ENCODE measurements at places on chromosomes 12 and 14. TPM values are rescaled to one million over a fixed set of nuclear protein-coding genes. Genes with fewer than 3 reads are reported as not detected.

DNA sequence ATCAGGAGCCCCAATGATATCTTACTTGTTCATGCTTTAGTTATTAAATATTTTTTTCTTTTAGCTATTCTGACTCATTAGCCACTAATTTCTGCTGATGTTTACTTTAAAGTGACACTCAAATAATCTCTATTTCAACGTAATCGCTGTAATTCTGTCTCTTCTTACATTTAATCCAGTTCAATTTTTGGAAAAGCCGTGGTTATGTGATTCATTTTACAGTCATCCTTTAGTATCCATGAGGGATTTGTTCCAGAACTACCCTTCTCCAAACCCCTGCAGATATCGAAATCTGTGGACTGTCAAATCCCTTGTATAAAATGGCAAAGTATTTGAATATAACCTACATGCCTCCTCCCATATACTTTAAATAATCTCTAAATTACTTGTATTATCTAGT lies 1103.4 kb downstream of the LRFN5 start:
- H3K4me1 ChIP-seq = no peaks in the 10 kb centered on the region
- no peak overlapping the region for H3K4me3 ChIP-seq
- DNase-seq = no peak
- H3K27me3 ChIP-seq = no peaks in the 10 kb centered on the region
- H3K27ac ChIP-seq = no peak overlapping the region

- no peaks in the 10 kb centered on the region for H3K36me3 ChIP-seq
- peak overlapping the region; percentile 97 for H3K27ac ChIP-seq
- no peaks in the 10 kb centered on the region for H3K27me3 ChIP-seq
- peaks cover 48% of the 10 kb centered on the region for H3K4me1 ChIP-seq
- peak; percentile 25 for DNase-seq
These were observed 228.7 kb upstream of the CRY1 start for GRCh38 chr12:107322063-107322462.

- H3K36me3 ChIP-seq = peaks cover 3% of the 10 kb centered on the region
- H3K27ac ChIP-seq = no peak overlapping the region
- peaks cover 71% of the 10 kb centered on the region for H3K27me3 ChIP-seq
- no peak overlapping the region for H3K4me3 ChIP-seq
- peaks cover 4% of the 10 kb centered on the region for H3K4me1 ChIP-seq
These were observed 1.0 kb downstream of the RTL1 start for GRCh38 chr14:100902295-100903133.

DNA sequence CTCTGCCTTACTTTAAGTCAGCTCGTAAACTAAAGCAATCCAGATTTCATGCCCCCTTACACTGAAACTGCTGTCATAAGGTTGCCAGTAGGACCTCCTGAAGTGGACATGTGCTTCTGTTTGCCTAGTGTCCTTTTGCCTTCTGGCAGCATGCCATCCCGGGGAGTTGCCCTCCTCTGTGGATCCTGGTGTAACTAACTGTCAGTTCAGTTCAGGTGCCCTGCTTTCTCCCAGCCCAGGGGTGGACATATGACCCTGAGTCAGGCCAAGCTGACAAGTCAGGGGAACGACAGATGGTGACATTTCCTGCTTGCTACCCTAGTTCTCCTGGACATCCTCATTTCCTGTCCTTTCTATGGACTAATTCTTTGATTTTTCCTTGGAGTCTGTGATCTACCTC lies 25.6 kb downstream of the AKAP6 start:
- DNase-seq = no peak
- peaks cover 15% of the 10 kb centered on the region for H3K27me3 ChIP-seq
- H3K27ac ChIP-seq = no peak overlapping the region
- no peak overlapping the region for H3K4me3 ChIP-seq
- H3K4me1 ChIP-seq = no peaks in the 10 kb centered on the region

GRCh38 chr12:116202940-116203339 lies 74.6 kb downstream of the MED13L start:
- no peak overlapping the region for H3K27ac ChIP-seq
- peaks cover 53% of the 10 kb centered on the region for H3K4me1 ChIP-seq
- H3K36me3 ChIP-seq = no peaks in the 10 kb centered on the region
- no peak for DNase-seq

DNA sequence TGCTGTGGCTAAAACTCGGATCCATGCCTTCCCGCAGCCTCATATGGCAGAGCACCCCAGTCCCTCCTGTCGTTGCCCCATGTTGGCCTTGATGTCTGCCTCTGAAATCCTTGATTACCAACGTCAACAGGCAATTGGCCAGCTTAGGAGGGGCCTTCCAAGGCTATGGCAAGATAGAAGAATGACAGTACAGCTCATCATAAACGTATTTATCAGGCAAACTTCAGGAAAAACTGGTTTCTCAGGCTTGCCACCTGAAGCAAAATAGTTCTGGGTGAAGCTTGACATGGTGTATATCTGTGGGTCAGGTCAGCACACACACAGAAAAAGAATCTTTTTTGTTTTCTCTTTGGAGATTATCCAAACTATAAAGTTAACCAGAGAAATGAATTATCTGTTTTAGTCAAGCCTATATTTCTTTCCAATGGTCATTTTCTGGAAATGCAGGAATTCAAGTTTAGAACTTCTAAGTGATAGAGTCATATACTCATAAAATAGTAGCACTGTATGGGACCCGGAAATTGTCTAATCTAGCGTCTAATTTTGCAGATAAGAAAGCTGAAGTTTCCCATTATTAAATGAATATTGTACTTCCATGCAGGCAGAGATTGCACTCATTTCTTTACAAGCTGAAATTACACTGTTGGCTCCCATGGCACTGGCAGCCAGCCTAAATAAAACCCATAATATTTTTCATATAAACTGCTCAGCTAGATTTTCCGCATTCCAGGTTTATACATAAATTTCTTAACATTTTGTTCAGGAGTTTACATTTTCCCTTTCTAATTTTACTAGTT lies 24.4 kb upstream of the DUSP16 start:
- H3K27me3 ChIP-seq = no peaks in the 10 kb centered on the region
- DNase-seq = no peak
- peaks cover 14% of the 10 kb centered on the region for H3K4me1 ChIP-seq
- H3K36me3 ChIP-seq = no peaks in the 10 kb centered on the region
- no peak overlapping the region for H3K4me3 ChIP-seq

DNA sequence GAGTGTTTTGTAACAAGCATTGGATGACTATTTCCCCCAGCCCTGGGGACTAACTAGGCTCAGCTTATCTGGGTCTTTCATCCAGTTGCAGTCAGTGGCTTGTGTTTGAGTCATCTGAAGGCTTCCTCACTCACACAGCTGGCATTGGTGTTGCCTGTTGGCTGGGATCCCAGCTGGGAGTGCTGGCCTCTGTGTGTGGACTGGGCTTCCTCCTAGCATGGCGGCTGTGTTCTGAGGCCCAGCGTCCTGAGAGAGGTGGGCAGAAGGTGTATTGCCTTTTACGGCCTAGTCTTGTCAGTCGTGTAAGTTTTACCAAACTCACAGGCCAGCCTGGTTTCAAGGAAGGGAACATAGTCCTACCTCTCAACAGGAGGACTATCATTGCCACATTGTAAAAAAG lies 28.3 kb upstream of the PPP2R5C start:
- no peaks in the 10 kb centered on the region for H3K27me3 ChIP-seq
- no peak for DNase-seq
- no peaks in the 10 kb centered on the region for H3K36me3 ChIP-seq
- peaks cover 18% of the 10 kb centered on the region for H3K4me1 ChIP-seq
- H3K27ac ChIP-seq = peak overlapping the region; percentile 47

DNA sequence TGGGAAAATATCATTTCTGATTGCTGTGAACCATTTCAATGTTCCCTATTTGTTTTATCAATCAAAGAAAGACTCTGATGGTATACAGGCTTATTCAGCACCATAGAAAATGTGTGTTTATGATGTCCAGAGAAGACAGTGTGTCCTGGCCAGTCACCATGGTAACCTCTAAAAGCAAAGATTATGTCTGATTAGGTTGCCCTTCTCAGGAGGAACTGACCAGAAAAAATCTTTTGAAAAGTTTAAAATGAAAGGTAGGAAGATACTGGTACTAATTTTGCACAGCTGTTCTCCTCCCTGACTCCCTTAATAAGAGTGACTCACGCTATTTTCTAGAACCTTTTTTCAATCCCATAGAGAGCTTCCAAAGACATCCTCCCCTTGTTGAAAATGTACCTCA lies 391.8 kb upstream of the DCN start:
- peaks cover 7% of the 10 kb centered on the region for H3K4me1 ChIP-seq
- H3K27me3 ChIP-seq = peaks cover 14% of the 10 kb centered on the region
- DNase-seq = no peak
- no peak overlapping the region for H3K27ac ChIP-seq
- no peak overlapping the region for H3K4me3 ChIP-seq

Gene HOXC4
- not detected for total RNA-seq

DNA sequence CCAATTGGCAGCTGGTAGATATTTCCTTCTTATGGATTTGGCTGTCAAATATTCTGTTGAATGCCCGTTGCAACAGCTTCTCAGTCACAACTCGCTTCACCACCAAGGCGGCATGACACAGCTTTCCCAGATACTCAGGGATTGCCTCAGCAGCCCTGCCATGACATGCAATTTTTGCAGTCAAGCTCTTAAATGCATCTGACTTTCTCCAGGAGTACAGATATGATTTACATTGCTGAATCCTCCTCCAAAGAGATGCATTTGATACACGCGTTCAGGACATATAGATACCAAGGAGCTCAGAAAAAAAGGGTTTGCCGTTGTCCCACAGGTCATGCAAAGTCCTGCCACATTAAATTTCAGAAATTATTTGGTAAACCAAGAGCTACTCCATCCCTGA lies 6.5 kb downstream of the KRT5 start:
- H3K27ac ChIP-seq = no peak overlapping the region
- H3K4me1 ChIP-seq = no peaks in the 10 kb centered on the region
- DNase-seq = no peak
- no peaks in the 10 kb centered on the region for H3K36me3 ChIP-seq

- no peak overlapping the region for H3K4me3 ChIP-seq
- no peaks in the 10 kb centered on the region for H3K36me3 ChIP-seq
- H3K27ac ChIP-seq = no peak overlapping the region
These were observed 278.1 kb downstream of the NUAK1 start for GRCh38 chr12:105860561-105861207.

DNA sequence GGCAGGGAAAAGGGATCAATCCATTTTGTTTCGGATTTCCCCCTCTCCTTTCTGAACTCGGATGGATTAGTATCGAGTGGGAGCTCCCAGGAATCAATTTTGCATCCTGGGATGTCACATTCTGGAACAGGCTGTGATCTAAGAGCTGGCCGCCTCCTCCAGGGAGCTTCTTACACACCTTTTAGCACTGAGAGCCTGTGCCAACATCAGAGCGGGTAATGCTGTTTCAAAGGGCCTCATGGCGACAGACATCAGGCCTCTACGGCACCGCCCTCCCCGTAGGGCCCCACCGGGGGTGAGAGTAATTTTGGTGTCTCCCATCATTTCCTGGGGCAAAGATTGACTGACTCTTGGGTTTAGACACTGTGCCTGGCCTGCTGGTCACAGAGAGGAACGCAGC lies 2.7 kb downstream of the GALNT9 start:
- no peak overlapping the region for H3K27ac ChIP-seq
- no peak for DNase-seq
- peaks cover 8% of the 10 kb centered on the region for H3K4me1 ChIP-seq

GRCh38 chr14:75070383-75070782 lies 942 bp downstream of the ZC2HC1C start:
- H3K4me1 ChIP-seq = peaks cover 6% of the 10 kb centered on the region
- no peaks in the 10 kb centered on the region for H3K27me3 ChIP-seq
- no peak overlapping the region for H3K4me3 ChIP-seq
- H3K36me3 ChIP-seq = peaks cover 2% of the 10 kb centered on the region
- H3K27ac ChIP-seq = no peak overlapping the region

Gene FZD10
- not detected for total RNA-seq

DNA sequence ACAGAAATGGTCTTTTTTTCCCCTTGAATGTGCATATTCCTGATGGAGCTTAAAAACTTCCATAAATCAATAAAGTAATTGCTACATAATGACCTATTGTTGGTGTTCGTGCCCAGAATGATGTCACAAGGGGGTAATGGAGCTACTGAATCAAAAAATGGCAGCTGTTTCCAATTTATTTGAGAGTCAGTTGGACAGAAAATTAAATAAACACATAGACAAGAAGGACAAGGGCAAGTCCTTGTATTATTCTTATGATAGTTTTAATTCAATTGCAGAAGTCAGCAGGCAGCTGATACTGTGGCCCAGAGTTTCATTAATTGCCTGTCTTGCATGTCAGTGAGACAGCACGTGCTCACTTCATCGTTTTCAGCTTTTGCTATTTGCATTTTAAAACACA lies 473.5 kb downstream of the ETNK1 start:
- H3K4me1 ChIP-seq = no peaks in the 10 kb centered on the region
- DNase-seq = no peak
- H3K4me3 ChIP-seq = no peak overlapping the region
- peaks cover 2% of the 10 kb centered on the region for H3K36me3 ChIP-seq
- no peak overlapping the region for H3K27ac ChIP-seq
- peaks cover 5% of the 10 kb centered on the region for H3K27me3 ChIP-seq

GRCh38 chr12:80472911-80473500 lies 29.0 kb downstream of the PTPRQ start:
- no peak overlapping the region for H3K27ac ChIP-seq
- H3K4me1 ChIP-seq = no peaks in the 10 kb centered on the region
- no peaks in the 10 kb centered on the region for H3K36me3 ChIP-seq

DNA sequence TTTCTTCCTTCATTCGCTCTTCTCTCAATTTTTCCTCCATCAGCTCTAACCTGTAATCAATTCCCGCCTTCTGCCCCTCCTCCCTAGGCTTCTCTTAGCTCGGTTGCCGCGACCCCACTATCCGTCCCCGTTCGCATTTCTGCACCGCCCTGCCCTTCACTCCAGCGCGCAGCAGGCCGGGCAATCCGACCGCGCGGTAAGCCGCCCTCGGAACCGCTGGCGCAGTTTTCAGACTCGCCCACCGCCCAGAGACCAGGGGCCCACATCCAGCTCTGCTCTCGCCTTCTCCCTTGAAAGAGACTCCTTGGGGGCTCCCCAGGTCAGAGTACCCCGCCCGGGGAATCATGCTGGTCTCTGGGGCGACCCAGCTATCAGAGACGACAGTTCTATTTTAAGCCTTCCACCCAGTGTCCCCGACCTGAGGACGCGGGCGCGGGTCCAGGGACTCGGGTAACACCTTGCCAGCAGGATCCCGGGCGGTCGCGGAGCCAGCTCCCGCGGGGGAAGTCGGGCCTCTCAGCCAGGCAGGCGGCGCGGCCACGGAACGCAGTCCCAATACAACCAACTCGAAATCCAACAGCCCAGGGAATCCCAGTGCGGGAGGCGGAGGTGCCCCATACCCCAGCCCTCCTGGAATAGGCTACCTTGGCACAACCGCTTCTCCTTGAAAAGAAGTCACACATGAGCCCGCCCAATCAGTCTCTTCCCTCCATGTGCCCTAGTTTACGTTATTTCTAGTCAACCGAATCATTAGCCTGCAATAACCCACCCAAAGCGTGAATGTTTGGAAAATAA lies 5.7 kb upstream of the SLC38A4 start:
- H3K27me3 ChIP-seq = peaks cover 83% of the 10 kb centered on the region
- H3K27ac ChIP-seq = no peak overlapping the region
- DNase-seq = no peak

- peaks cover 52% of the 10 kb centered on the region for H3K27me3 ChIP-seq
- no peak overlapping the region for H3K27ac ChIP-seq
- H3K4me3 ChIP-seq = no peak overlapping the region
- no peak for DNase-seq
- H3K36me3 ChIP-seq = peaks cover 4% of the 10 kb centered on the region
- peaks cover 4% of the 10 kb centered on the region for H3K4me1 ChIP-seq
These were observed 43.5 kb downstream of the NEUROD4 start for GRCh38 chr12:55063291-55063690.

Gene CCDC60
- not detected for total RNA-seq

Gene VRTN
- not detected for total RNA-seq

Gene PIK3C2G
- total RNA-seq = not detected

Gene JAG2
- total RNA-seq = 1.2 TPM
